ENCODE measurements at places on chromosomes 11 and 22.
A peak's percentile ranks its signal among the peaks of the same experiment; 100 is the strongest.

DNA sequence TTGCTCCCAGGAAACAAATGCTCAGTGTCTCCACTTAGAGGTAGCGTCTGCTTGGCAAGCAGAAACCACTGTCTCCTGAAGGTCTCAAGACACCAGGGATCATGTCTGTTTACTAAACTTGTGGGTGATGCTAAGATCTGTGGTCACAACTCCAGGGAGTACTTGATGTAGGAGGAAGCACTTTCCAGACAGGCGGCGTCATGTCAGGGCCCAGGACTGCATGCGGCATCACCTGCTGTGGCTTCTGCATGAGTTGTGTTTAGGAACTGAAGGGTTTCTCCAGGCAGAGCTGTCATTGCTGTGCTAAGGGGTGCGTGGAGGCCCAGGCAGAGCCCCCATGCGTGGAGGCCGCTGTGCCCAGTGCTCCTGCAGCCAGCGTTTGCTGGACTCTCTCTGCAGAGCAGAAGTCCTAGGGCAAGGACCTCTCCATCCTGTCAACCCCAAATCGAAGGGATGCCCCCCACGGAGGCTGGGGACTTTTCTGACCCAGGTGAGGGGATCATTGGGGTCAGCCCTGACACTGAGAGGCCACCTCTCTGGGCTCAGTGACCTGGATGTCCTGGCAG is 8.1 kb upstream of the PANX2 start:
- no peak for DNase-seq

GRCh38 chr11:103947546-103947919 is 88.9 kb upstream of the DDI1 start:
- DNase-seq: no peak

DNA sequence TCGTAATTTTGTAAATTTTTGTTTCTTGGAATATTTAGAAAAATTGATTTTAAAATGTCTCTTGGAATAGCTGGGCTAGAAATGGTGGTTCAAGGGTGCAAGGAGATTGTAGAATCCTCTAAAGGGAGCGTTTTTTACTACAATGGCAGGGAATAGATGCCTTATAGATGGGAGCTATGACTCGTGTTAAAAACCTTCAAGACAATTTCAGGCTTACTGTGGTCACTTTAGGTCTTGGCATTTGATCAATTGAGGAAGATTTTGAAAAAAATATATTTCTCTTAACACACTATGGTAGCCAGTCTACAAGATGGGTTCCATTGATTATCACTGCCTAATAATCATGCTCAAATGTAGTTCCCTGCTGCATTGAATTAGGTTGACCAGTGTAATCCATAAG is 25.0 kb downstream of the METTL15 start:
- DNase-seq: no peak

DNA sequence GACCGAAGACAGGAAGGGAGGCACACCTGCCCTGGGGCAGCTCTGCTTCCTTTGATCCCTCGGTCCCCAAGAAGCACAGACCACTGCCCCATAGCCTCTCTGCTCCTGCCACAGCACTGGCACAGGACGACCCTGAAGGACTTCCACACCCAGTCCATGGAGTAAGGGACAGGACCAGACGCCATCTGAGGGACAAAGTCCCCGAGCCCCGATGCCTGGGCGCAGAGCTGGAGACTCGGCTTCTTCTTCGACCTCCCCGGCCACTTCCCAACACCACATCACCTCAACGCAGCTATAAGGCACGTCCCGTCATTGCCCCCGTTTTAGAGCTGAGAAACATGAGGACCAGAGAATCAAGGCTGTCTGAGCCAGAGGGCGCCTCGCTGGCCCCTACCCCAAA is 310.5 kb downstream of the BRD1 start:
- DNase-seq: no peak

DNA sequence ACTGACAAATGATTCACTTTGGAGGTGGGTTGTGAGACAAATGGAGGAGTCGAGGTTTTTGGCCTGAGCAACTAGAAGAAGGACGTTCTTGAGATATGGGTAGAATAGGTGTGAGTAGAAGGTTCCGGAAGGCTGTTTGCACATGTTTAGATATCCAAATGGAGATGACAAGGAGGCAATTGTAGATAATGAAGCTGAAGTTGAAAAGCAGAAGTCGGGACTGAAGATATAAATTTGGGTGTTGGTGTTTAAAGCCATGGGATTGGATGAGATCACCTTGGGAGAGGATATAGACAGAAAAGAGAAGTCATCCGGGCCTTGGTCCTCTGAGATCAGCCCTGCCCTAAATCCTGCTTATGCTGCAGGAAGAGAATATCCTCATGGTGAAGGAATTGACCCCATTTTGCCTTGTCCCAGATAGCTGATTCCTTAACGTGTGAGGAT is 75.5 kb upstream of the CD44 start:
- DNase-seq: no peak

GRCh38 chr22:30650508-30651116 is 15.0 kb downstream of the SLC35E4 start:
- DNase-seq: no peak

DNA sequence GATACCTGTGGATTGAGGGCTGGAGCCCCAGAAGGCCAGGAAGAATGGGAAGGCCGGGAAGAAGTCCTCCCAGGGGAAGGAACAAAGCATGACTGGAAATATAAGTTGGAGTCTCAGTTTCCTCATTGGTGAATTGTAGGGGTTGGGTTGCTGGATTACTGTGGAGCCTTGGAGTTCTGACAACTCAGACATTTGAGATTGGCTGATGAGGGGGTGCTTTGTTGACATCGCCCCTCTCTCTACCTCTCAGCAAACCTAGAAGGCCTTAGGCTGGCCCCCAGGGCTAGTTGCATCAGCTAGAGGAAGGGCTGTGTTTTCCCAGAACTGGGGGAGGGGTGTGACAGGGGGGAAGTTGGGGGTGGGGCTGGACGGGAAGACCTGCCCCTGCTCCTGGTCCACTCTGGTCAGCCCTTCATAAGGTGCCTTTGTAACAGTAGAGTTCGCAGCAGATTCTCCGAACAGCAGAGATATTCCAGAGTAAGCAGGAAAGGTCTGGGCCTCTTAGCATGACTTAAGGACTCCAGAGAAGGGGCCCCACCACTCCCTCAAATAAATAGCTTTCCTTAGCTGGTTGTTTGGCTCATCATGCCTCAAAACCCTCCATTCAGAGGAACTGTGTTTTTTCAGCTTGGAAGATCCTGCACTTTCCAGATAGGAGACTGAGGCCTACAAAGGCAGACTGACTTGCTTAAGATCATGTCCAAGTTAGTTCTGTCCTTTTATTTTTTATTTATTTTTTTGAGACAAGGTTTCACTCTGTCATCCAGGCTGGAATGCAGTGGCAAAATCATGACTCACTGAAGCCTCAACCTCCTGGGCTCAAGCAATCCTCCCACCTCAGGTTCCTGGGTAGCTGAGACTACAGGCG is 12.5 kb upstream of the THRSP start:
- no peak for DNase-seq

GRCh38 chr11:17798253-17798652 is 63.7 kb downstream of the KCNC1 start:
- DNase-seq: no peak

GRCh38 chr11:92322225-92322624 is 97.6 kb downstream of the FAT3 start:
- no peak for DNase-seq

DNA sequence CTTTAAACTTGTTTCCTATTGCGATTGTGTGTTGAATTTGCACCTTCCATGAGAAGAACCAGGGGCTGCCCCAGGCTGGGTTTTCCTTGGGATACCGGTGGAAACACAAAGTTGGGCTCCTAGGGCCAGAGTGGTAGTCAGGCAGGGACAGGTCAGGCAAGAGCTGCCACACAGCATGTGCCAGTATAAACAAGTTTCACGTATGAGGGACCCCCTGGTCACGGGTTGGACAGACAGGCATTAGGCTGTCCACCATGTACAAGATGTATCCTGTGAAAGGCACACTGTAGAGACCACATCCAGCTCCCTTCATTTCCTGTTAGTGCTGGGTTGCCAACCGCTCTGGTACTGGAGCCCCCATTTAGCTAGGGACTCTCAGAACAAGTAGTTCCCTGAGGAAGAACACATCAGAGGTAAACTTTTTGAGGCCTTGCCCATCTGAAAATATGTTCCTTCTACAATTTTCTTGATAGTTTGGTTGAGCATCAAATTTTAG is 8.8 kb downstream of the UPB1 start:
- DNase-seq: no peak

- DNase-seq: no peak
These were observed 117.4 kb upstream of the TMEM45B start for GRCh38 chr11:129698212-129698611.

DNA sequence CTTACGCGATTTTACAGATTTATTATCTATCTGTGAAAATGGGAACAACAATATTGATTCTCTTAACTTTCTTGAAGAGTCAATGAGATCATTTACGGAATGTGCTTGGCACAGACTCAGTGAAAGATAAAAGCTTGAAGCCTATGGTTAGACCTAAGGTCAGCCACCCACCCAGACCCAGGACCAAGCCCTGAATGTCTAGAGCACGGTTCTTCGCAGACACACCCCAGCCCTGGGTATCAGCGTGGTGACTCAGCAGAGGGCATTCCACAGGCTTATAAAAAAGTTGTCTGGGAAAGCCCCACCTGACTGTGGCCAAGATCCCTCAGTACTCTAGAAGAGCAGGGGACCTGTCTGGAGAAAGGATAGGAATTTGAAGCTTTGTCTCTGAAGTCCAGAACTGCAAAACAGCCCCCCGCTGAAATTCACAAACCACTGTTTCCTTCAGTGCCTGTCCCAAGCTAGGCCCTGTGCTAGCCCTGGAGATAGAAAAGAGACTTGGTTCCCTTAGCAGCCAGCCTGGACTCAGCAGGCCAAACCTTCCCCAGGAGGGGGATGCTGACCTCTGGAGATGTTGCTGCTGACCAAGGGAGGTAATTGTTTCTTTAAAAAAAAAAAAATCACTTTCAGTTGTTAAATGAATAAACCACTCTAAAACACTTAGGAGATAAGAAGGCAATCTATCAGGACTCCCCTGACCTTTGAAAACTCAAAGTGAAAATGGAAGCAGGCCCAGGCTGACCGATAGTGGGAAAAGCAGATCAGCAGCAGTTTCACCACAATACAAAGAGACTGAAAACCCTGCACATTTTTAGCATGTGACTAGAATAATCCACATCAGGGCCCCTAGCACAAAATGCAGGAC is 114.0 kb downstream of the ABTB2 start:
- DNase-seq: no peak

GRCh38 chr11:24635588-24636290 is 138.9 kb downstream of the LUZP2 start:
- no peak for DNase-seq

DNA sequence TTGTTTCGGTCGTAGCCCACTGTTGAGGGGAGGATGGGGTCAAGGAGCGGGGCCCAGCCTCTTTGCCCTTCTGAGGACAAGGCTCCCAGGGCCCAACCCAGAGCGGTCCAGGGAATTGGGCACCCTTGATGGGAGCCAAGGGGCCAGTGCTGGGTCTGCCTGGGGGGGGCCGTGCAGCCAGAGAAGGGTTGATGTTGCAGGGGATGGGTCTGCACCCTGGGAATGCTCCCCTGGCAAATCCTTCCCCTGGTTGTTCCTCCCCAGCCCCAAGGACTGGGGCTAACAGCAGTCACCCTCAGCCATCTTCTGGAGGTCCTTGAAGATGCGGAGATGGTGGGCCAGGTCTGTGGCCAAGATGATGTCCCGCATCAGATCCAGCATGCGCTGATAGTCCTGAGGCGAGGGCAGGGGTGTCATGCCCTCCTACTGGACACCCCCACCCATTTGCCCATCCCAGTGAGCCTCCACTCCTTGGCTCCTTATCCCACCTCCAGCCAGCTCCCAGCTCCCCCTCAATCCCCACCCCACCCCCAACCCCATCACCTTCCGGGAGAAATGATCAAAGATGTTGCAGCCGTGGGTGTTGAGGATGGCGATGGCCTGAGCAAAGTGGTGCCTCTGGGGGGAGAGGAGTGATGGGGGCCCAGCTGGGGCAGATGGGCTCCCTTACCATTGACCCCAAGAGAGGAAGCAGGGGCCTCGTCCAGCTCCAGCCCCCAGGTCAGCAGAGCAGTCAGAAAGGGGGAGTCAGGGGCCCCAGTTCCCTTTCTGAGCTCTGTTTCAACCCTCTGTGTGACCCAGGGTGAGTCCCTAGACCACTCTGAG is 95.0 kb downstream of the PDE2A start:
- no peak for DNase-seq

- no peak for DNase-seq
These were observed 8.0 kb downstream of the CSDC2 start for GRCh38 chr22:41568811-41569210.

GRCh38 chr11:120020486-120020885 is 117.4 kb downstream of the TRIM29 start:
- DNase-seq: no peak

- DNase-seq: peak; percentile 73
These were observed at the start of gene ESAM for GRCh38 chr11:124762105-124762623. Gene ESAM (minus strand): TSS chr11:124762290. CDS start chr11:124762154, 136 bp downstream.

GRCh38 chr22:44329179-44329796 is 16.5 kb upstream of the SHISAL1 start:
- DNase-seq: no peak

GRCh38 chr22:40588726-40589125 is 47.8 kb downstream of the MRTFA start:
- no peak for DNase-seq

- peak; percentile 42 for DNase-seq
These were observed 5.7 kb upstream of the HINFP start for GRCh38 chr11:119115484-119116234.

DNA sequence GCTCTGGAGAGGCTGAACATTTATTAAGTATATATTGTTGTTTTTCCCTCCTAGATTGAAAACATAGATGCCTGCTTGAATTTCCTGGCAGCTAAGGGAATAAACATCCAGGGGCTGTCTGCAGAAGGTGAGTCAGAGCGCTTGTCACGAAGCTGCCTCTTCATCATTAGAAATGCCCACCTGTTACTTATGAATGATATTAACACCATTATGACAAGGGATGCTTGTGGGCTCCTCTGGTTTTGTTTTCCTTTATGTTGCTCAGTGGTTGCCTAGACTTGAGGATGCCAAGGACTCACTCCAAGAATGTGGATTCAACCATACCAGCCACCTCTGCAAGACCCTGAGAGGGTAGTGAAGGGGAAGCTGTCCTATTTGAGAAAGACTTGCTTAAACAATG is 156.2 kb downstream of the NAV2 start:
- no peak for DNase-seq
